Pulmonary artery endothelial cell (primary cell): ENCODE measurements at places on chromosomes 2 and 18. TPM values are rescaled to one million over a fixed set of nuclear protein-coding genes. Genes with fewer than 3 reads are reported as not detected.
A peak's percentile ranks its signal among the peaks of the same experiment; 100 is the strongest.

Gene PDCD1
- not detected in 2 replicates for total RNA-seq

Gene DCTN1
- total RNA-seq = 143 and 172 TPM in 2 replicates

Gene NETO1
- total RNA-seq = not detected in 2 replicates

Gene CDCA7
- 8.8 and 16.7 TPM in 2 replicates for total RNA-seq

Gene CDK15
- not detected in 2 replicates for total RNA-seq

Gene EPHA4
- total RNA-seq = 29.5 and 33.4 TPM in 2 replicates

Gene ICA1L
- total RNA-seq = 1.8 and 2.1 TPM in 2 replicates

Gene HAAO
- 0.18 and 0.20 TPM in 2 replicates for total RNA-seq

Gene FBXO36
- 0.63 and 2.0 TPM in 2 replicates for total RNA-seq

Gene TOGARAM2
- 0.14 TPM in 1 of 2 replicates, not detected in the other for total RNA-seq

Gene BOLL
- total RNA-seq = not detected in 2 replicates

Gene BBS5
- total RNA-seq = 2.6 and 3.2 TPM in 2 replicates

Gene RAB6C
- not detected in 2 replicates for total RNA-seq

Gene GPR39
- 0.04 TPM in 1 of 2 replicates, not detected in the other for total RNA-seq

Gene SPOPL
- 17.5 and 17.9 TPM in 2 replicates for total RNA-seq

- DNase-seq = no peak
Measured at GRCh38 chr18:32072321-32072720, 19.4 kb upstream of the RNF138 start.

- no peak for DNase-seq
Measured at GRCh38 chr2:95238131-95238530, 30.8 kb downstream of the ZNF892 start.

- no peak for DNase-seq
Measured at GRCh38 chr18:12907258-12907925, 23.4 kb upstream of the PTPN2 start.

- no peak for DNase-seq
Measured at GRCh38 chr18:13076886-13077285, 85.7 kb downstream of the CEP192 start.

GRCh38 chr2:177929662-177930522, 142.7 kb downstream of the PDE11A start:
- no peak for DNase-seq

- DNase-seq = no peak
Measured at GRCh38 chr2:70854411-70854810, 18.8 kb upstream of the CD207 start.

DNA sequence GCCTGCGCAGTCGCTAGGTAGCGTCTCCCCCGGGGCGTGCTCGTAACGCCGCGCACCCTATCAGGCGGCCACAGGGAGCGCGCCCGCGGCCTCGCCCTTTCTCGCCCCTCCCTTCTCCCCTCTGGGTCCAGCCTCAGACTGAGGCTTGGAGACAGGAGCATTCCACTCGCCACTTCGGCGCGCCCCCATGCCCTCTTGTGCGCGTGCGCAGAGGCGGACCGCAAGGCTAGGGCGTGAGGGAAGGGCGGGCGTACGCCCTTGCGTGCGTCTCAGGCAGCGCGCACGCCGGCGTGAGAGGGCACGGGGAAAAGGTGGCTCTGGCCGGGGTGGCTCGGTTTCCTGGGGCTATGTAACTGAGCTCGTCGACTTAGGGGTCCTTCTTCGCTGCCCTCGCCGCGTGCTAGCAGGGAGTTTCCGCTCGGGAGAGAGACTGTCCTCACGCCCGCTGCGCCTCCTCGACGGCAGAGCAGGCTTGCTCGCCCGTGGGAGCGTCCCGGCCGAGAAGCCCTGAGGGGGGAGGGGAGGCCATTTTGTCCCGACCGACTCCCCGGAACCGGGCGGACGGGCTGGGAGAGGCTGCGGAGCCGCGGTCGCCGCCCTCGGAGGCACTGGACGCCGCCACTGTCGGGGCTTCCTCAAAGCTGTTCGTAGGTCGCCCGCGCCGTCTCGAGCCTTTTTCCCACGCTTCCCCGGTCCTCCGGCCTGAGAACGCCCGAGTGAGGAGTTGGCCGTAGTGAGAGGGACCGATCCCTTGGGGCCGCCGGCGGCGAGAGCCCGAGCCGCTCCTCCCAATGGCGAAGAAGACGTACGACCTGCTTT, at the start of gene RAB10:
TSS of gene RAB10 (plus strand) at position 267 of the 819 bp plus-strand sequence. CDS start at position 792, 525 bp downstream.
- DNase-seq = peak; percentile 92

DNA sequence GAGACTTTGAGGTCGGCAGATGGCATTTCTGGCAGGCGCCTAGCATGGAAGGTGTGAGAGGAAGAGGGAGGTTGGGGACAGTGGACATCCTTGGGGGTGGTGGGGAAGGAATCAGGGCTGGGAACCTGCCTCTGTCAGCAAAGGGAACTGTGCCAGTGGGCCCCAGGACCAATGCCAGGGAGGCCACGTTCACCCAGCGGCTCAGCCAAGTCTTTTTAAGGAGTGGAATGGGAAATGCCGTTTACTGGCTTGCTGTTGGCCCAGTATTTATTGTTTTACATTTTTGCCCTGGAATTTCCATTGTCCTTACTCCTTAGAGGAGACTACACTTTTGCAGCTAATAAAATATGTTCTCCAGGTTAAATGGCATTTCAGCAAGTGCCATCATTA, 135.2 kb downstream of the MCFD2 start:
- DNase-seq = no peak

GRCh38 chr18:54327818-54328217, 29.8 kb downstream of the STARD6 start:
- no peak for DNase-seq

- DNase-seq = no peak
Measured at GRCh38 chr2:74436848-74437695, 4.7 kb downstream of the RTKN start.

DNA sequence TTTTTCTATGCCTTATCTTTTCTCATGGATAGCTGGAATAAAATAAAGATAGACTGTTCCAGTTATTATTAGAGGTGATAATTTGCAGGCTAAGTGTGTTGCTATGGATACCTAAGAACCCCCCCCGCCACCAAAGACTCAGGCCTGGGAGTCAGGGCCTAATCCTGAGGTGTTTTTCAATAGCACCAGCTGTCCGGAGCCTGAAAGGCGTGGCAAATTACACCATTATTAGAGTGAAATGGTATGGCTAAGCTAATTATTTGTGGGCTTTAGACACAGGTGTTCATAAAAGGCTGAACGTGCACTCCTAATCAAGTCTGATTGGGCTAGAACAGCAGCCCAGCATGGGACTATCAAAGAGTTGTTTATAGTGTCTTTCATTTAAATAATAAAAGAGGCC, 293.2 kb upstream of the DCC start:
- no peak for DNase-seq

- no peak for DNase-seq
Measured at GRCh38 chr18:48419277-48420022, 10.3 kb upstream of the ZBTB7C start.

- DNase-seq = no peak
Measured at GRCh38 chr18:1806884-1807615, 764.3 kb downstream of the METTL4 start.

DNA sequence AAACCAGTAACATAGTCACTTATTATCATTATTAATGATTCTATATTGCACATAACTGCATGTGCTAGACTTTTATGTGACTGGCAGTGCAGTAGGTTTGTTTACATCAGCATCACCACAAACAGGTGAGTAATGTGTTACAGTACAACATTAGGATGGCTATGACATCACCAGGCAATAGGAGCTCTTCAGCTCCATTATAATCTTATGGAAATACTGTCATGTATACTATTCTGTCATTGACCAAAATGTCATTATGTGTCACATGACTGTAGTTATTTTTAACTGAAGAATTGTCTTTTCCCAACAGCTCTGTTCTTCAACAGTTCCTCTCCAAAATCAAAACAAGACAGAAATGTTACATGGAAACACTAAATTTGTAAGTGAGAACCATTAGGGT, 96.3 kb downstream of the C18orf54 start:
- DNase-seq = no peak

DNA sequence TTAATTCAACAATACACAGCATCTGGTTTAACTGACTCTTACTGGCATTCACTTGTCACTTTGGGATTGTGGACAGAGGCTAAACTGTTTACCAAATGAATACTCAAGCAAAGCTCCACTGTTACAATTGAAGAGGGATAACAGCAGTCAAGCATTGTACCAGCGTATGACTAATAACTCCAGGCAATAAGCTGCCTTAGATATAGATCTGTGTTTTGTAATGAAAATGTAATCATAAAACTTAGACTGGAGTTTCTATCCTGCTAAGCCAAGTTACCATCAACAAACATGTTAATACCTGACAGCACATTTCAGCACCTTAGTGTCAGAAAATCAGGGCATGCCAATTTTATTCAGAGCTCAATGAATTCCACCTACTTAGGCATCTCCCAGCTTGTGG, 889.5 kb downstream of the EPHA4 start:
- no peak for DNase-seq

GRCh38 chr2:157420771-157421323, 23.0 kb downstream of the CYTIP start:
- no peak for DNase-seq

GRCh38 chr2:132726155-132726554, 56.1 kb upstream of the LYPD1 start:
- no peak for DNase-seq

GRCh38 chr2:38615237-38615636, 12.5 kb upstream of the HNRNPLL start:
- no peak for DNase-seq

GRCh38 chr18:51654488-51655326, 457.2 kb upstream of the MEX3C start:
- DNase-seq = no peak

- no peak for DNase-seq
Measured at GRCh38 chr2:67898595-67898994, 164.2 kb downstream of the C1D start.

- DNase-seq = no peak
Measured at GRCh38 chr2:197307933-197308521, 2.6 kb downstream of the ANKRD44 start.

GRCh38 chr2:29165362-29166241, 50.4 kb downstream of the CLIP4 start:
- no peak for DNase-seq

- no peak for DNase-seq
Measured at GRCh38 chr18:5693699-5694294, 150.0 kb upstream of the EPB41L3 start.

- no peak for DNase-seq
Measured at GRCh38 chr2:225670111-225670974, 270.8 kb downstream of the NYAP2 start.

DNA sequence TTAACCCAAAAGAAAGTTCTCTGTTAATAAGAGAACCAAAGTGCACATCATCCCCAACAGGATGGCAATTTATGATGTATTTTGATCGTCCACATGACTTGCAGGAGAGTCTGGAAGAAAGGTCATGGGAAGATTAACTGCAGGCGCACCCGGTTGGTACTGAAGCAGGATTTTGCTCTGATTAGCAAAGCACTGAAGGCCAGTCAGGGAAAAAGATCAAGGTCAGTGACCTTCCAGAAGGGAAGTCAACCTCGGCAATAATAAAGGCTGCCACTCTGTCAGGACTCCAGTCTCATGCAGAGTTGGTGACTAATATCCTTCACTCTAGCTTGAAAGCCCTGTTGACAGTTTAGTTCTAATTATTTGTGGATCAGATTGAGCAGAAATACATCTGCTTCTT, 432.7 kb upstream of the RAB12 start:
- DNase-seq = no peak

GRCh38 chr2:54100772-54101171, 14.6 kb upstream of the ACYP2 start:
- no peak for DNase-seq

GRCh38 chr18:27599202-27599829, 414.2 kb upstream of the CHST9 start:
- DNase-seq = no peak

DNA sequence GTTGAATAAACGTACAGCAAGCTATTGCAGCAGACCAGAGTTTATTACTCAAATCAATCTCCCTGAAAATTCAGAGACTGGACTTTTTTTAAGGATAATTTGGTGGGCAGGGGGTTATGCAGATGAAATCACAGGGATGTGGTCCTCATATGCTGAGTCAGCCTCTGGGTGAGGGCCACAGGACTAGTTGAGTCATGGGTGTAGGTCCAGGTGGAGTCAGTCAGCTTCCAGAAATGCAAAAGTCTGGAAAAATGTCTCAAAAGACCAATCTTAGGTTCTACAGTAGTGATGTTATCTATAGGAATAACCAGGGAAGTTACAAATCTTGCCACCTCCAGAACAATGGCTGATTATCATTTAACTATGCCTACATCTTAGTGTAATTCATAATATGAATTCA, 51.1 kb downstream of the ARHGEF33 start:
- DNase-seq = no peak

DNA sequence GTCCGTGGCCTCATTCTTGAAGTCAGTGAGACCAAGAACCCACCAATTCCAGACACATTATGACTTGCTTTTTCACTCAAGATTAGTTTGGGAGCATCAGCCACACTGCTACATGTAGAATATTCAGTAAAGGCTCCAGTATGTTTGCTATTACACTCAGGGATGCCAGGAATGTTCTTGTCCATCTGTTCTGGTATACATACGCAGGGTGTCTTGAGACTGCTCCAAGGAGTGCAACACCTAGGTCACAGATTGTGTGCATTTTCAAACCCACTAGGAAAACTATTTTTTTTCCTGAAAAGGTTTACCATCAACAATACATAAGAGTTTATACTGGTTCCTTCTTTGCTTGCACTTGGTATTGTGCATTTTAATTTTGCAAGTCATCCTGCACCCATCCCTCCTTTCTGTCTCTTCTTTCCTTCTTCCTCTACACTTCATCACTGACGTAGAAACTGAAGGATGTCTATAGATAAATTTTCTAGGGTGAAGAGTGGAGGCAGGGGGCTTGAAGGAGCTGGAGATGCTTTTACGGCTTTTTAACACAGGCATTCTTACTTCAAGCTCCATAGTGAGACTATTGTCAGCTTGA, 35.3 kb upstream of the MAP2 start:
- DNase-seq = no peak

DNA sequence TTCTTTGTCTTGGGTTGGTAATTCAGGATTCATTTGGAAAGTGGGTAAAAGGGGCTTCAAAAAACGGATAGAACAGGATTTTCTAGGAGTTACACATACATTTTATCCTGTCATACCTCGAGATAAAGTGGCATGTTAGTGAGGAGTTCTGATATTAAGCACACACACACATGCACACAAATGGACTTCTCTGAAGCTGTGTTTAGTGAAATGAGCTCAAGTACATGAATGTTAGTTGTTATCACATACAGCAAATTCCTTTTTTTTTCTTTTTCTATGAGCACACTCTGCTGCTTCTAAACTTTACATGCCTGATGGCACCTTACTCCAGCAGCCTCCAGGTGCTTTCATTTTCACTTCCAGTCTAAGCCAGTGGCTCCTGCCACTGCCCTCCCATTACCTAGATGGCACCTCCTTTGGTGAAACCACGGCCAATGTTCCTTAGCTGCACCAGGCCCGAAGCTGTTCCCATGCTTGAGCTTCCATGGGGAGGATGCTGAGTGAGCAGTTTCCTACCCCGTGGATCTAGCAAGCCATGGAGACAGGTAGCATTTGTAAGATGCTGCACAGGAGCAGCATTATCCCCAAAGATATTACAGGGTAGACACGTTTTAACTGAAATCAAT, 49.7 kb downstream of the STAT1 start:
- no peak for DNase-seq

- DNase-seq = no peak
Measured at GRCh38 chr2:161005170-161005569, 155.1 kb upstream of the TANK start.

- no peak for DNase-seq
Measured at GRCh38 chr2:6325616-6326015, 540.1 kb downstream of the CMPK2 start.

- peak; percentile 8 for DNase-seq
Measured at GRCh38 chr2:38509314-38509946, 93.3 kb downstream of the HNRNPLL start.
